ENCODE measurements at places on chromosomes 12 and 14. TPM values are rescaled to one million over a fixed set of nuclear protein-coding genes. Genes with fewer than 3 reads are reported as not detected.
A peak's percentile ranks its signal among the peaks of the same experiment; 100 is the strongest.

GRCh38 chr14:52974406-52974805 is 23.6 kb upstream of the FERMT2 start:
- no peak for DNase-seq
- H3K4me3 ChIP-seq: no peak overlapping the region
- H3K4me1 ChIP-seq: no peaks in the 10 kb centered on the region
- H3K27me3 ChIP-seq: no peaks in the 10 kb centered on the region

Gene TTC6
- 0.54 TPM for total RNA-seq

- H3K36me3 ChIP-seq: no peaks in the 10 kb centered on the region
- H3K4me3 ChIP-seq: no peak overlapping the region
- no peak for DNase-seq
- no peaks in the 10 kb centered on the region for H3K4me1 ChIP-seq
- no peaks in the 10 kb centered on the region for H3K27me3 ChIP-seq
- H3K27ac ChIP-seq: no peak overlapping the region
Observed at GRCh38 chr14:90649083-90649482, 167.1 kb downstream of the TTC7B start.

DNA sequence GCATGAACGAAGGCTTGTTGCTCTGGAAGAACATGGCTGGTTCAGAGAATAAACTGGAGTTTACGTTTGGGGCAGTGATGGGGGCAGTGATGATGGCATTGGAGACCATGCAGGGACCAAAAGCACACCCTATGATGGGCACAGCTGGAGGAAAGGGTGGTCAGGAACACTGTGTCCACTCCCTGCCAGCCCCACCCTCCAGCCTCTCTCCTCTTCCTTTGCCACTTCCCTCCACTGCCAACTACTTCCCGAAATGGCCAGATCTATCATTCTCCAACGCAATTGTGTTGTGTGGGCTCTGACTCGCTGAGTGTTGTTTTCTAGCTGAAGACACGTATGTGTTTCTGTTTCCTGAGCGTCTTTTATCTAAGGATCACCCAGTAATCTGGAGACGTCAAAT is 39.3 kb upstream of the GSG1 start:
- H3K4me1 ChIP-seq: no peaks in the 10 kb centered on the region
- H3K27me3 ChIP-seq: no peaks in the 10 kb centered on the region
- DNase-seq: no peak
- no peak overlapping the region for H3K27ac ChIP-seq
- no peaks in the 10 kb centered on the region for H3K36me3 ChIP-seq

DNA sequence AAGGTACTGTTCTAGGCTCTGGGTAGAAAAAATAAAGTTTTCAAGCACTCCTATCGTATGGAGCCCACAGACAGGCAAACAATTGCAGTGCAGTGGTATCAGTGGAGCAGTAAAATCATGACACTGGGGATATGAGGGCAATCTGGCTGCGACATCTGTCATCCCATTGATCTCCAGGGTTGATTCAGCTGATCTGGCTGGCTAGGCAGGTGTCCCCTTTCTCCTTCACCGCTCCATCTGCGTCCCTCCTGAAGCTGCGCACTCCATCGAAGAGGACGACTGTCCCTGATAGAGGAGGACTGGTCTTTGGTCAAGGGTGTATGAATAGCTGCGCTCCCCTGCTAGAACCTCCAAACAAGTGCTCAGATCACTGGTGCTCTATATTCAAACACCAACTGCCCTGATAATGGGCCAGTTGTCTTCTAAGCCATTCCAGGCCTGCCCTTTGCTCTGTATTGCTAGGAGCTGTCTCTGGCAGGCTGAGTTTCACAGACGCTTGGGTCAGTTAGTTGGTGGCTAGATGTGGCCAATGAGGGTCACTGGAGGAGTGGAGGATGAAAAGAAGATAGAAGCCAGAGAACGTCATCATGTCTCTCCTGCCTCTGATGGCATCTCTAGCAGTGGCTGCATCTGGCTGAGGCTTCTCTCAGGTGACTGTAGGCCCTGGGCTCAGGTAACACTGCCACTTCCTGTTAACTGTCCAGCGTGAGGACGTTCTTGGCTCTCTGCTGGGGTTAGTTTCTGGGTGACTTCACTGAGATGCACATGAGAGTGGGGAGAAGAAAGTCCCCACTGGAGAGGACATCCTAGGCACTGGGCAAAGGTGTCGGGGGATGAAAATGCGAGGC is 205.0 kb upstream of the FOXN3 start:
- H3K27ac ChIP-seq: no peak overlapping the region
- H3K36me3 ChIP-seq: no peaks in the 10 kb centered on the region
- DNase-seq: no peak
- H3K27me3 ChIP-seq: peaks cover 22% of the 10 kb centered on the region
- no peaks in the 10 kb centered on the region for H3K4me1 ChIP-seq
- H3K4me3 ChIP-seq: no peak overlapping the region

GRCh38 chr14:74531006-74531405 is 37.4 kb downstream of the ISCA2 start:
- no peaks in the 10 kb centered on the region for H3K4me1 ChIP-seq
- H3K36me3 ChIP-seq: no peaks in the 10 kb centered on the region
- H3K27ac ChIP-seq: no peak overlapping the region
- DNase-seq: no peak
- H3K4me3 ChIP-seq: no peak overlapping the region

GRCh38 chr14:89973234-89973823 is 17.6 kb downstream of the TDP1 start:
- H3K4me3 ChIP-seq: no peak overlapping the region
- H3K36me3 ChIP-seq: peaks cover 13% of the 10 kb centered on the region
- H3K27ac ChIP-seq: no peak overlapping the region
- DNase-seq: peak; percentile 35
- H3K27me3 ChIP-seq: no peaks in the 10 kb centered on the region

DNA sequence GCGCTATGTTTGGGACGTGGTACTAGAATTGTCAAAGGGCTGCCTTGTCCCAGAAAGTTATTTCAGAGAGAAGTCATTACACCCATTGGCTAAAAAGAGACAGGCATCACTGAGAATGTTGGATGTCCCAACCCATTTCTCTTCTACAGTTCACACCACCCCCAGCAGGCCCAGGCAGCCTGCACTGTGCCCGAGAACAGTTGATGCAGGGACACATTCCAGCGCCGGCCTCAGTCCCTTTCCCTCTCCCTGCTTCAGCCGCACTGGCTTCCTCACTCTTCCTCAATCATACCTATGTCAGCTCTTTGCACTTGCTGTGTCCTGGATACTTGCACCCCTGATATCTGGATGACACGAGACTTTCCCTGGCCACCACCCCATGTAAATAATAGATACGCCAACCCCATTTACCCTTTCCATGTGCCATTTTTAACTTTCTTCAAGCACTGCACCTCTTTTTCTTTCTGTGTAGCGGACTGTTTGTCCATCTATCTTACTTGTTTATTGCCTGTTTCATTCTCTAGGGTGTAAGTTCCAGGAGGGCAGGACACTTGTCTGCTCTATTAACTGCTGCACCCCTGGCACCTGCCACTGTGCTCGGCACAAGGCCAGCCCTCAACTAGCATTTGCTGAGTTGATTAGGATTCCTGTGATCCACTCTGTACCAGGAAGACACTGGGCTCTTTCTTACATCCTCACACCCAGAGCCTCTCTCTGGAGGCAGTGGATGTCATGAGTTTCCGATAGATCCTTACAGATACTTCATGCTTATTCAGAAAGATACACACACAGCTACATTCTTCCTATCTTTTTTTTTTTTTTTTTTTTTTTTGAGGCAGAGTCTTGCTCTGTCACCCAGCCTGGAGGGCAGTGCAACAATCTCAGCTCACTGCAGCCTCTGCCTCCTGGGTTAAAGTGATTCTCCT is 76.6 kb upstream of the CEP83 start:
- H3K27me3 ChIP-seq: no peaks in the 10 kb centered on the region
- no peaks in the 10 kb centered on the region for H3K4me1 ChIP-seq
- no peak for DNase-seq
- no peak overlapping the region for H3K27ac ChIP-seq
- no peaks in the 10 kb centered on the region for H3K36me3 ChIP-seq

Gene OASL
- total RNA-seq: 21.1 TPM

- no peak overlapping the region for H3K27ac ChIP-seq
- no peak overlapping the region for H3K4me3 ChIP-seq
- H3K4me1 ChIP-seq: no peaks in the 10 kb centered on the region
- no peaks in the 10 kb centered on the region for H3K27me3 ChIP-seq
- no peak for DNase-seq
Observed at GRCh38 chr12:9668161-9669018, 1.1 kb upstream of the CLEC2D start.

Gene A2ML1
- not detected for total RNA-seq

GRCh38 chr14:52026017-52026660 is 36.8 kb downstream of the RTRAF start:
- H3K27ac ChIP-seq: no peak overlapping the region
- H3K4me3 ChIP-seq: no peak overlapping the region
- H3K4me1 ChIP-seq: no peaks in the 10 kb centered on the region
- H3K36me3 ChIP-seq: no peaks in the 10 kb centered on the region

- peaks cover 9% of the 10 kb centered on the region for H3K4me1 ChIP-seq
- no peak for DNase-seq
- H3K4me3 ChIP-seq: no peak overlapping the region
Observed at GRCh38 chr12:57105011-57105753, 6.0 kb downstream of the STAT6 start.

- H3K27ac ChIP-seq: no peak overlapping the region
- H3K4me1 ChIP-seq: no peaks in the 10 kb centered on the region
- no peak for DNase-seq
- no peaks in the 10 kb centered on the region for H3K36me3 ChIP-seq
- H3K27me3 ChIP-seq: no peaks in the 10 kb centered on the region
- no peak overlapping the region for H3K4me3 ChIP-seq
Observed at GRCh38 chr12:70048521-70049250, 194.5 kb upstream of the CNOT2 start.

GRCh38 chr14:21408147-21408546 is 24.3 kb upstream of the SUPT16H start:
- DNase-seq: no peak
- H3K4me1 ChIP-seq: no peaks in the 10 kb centered on the region
- H3K4me3 ChIP-seq: no peak overlapping the region
- no peak overlapping the region for H3K27ac ChIP-seq

- DNase-seq: no peak
- H3K27ac ChIP-seq: no peak overlapping the region
- H3K27me3 ChIP-seq: no peaks in the 10 kb centered on the region
- H3K36me3 ChIP-seq: no peaks in the 10 kb centered on the region
- no peak overlapping the region for H3K4me3 ChIP-seq
Observed at GRCh38 chr12:21815306-21816062, 41.0 kb upstream of the KCNJ8 start.

Gene KCNH3
- total RNA-seq: 0.64 TPM

DNA sequence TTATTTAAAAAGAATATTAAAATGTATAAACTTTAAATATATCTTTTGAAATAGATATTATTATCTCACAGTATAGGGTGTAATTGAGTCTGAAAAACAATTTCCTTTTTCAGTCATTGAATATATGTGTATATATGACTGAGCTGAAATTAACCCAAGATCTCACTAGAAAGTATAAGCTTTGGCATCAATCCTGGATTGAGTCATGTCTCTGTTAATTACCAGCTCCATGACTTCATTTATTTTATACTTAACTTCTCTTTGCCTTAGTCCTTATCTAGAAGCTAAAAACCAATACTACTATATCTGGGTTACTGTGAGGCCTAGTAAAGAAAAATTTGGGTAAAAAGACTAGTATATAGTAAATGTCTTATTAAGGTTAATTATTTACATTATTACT is 1020.3 kb downstream of the LRFN5 start:
- no peaks in the 10 kb centered on the region for H3K27me3 ChIP-seq
- no peaks in the 10 kb centered on the region for H3K4me1 ChIP-seq
- H3K4me3 ChIP-seq: no peak overlapping the region
- H3K27ac ChIP-seq: no peak overlapping the region

DNA sequence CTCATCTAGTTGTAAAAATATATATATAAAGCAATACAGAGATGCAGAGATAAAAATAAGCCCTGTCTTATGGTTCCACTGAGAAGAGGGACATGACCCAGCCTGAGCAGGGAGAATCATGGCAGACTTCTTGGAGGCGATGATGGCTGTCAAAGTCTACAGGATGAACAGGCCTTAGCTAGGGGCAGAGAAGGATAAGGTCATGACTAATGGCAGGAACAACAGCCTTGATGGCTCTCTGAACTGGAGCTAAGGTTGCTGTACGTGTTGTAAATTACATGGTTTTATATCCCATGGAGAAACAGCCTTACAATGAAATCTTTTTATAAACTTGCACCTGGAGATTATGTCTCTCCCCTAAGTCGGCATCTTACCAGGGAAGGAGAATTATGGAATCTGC is 32.4 kb downstream of the FOXN3 start:
- H3K27ac ChIP-seq: no peak overlapping the region
- H3K27me3 ChIP-seq: no peaks in the 10 kb centered on the region
- no peaks in the 10 kb centered on the region for H3K4me1 ChIP-seq
- no peak for DNase-seq
- no peaks in the 10 kb centered on the region for H3K36me3 ChIP-seq

- H3K36me3 ChIP-seq: peaks cover 3% of the 10 kb centered on the region
- H3K4me3 ChIP-seq: peak overlapping the region; percentile 47
- DNase-seq: no peak
- H3K4me1 ChIP-seq: peaks cover 44% of the 10 kb centered on the region
- peak overlapping the region; percentile 99 for H3K27ac ChIP-seq
Observed at GRCh38 chr12:54004063-54004840, 4.3 kb downstream of the HOXC9 start.

Gene PTCSC3
- total RNA-seq: not detected

GRCh38 chr12:1800401-1801302 is 19.7 kb upstream of the LRTM2 start:
- H3K36me3 ChIP-seq: no peaks in the 10 kb centered on the region
- no peak for DNase-seq
- no peak overlapping the region for H3K4me3 ChIP-seq
- H3K4me1 ChIP-seq: no peaks in the 10 kb centered on the region

GRCh38 chr12:15534874-15535273 is 212.6 kb downstream of the PTPRO start:
- H3K4me3 ChIP-seq: no peak overlapping the region
- no peaks in the 10 kb centered on the region for H3K36me3 ChIP-seq
- H3K27me3 ChIP-seq: no peaks in the 10 kb centered on the region
- H3K27ac ChIP-seq: no peak overlapping the region

Gene HRK
- 0.44 TPM for total RNA-seq

DNA sequence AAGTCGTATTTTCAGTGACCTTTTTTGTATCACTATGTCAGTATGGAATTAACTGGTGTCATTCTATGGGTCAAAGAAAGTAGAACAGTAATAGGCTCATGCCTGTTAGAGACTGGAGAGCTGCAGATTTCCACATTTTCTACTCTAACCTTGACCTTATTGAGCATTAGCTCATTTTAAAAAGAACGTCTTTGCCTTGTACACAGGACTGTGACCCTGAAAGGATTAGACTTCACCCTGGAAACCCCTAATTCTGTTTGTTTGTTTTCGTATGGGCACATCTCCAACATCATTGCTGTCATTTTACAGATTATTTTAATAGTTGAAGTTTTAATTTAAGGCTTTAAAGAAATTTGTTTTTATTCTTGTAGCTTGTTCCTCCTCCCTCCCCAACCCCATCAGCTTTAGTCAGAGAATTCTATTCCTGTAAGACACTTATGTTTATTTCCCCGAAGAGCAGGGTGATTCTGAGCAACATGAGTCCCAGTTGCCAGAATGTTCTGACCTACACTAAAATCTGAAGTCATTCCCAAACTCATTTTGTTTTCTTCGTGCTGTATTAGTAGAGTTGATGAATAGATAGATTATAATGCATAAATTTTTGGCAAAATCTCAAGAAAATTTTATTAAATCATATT is 451.3 kb downstream of the FOXG1 start:
- no peaks in the 10 kb centered on the region for H3K36me3 ChIP-seq
- no peak for DNase-seq
- no peaks in the 10 kb centered on the region for H3K4me1 ChIP-seq
- H3K27me3 ChIP-seq: no peaks in the 10 kb centered on the region
- H3K27ac ChIP-seq: no peak overlapping the region
